Prostate gland (tissue), 2 donors: ENCODE measurements at places on chromosomes 3 and 15. TPM values are rescaled to one million over a fixed set of nuclear protein-coding genes. Genes with fewer than 3 reads are reported as not detected.

Gene SEMA6D
- total RNA-seq: 18.1 TPM

Gene ZSCAN29
- total RNA-seq: 18.3 TPM

Gene GOLGA8M
- total RNA-seq: 1.5 TPM

Gene PCSK6
- total RNA-seq: 4.4 TPM
